RPMI7951 (cell line): ENCODE measurements at places on chromosomes 3 and 15. TPM values are rescaled to one million over a fixed set of nuclear protein-coding genes. Genes with fewer than 3 reads are reported as not detected.

DNA sequence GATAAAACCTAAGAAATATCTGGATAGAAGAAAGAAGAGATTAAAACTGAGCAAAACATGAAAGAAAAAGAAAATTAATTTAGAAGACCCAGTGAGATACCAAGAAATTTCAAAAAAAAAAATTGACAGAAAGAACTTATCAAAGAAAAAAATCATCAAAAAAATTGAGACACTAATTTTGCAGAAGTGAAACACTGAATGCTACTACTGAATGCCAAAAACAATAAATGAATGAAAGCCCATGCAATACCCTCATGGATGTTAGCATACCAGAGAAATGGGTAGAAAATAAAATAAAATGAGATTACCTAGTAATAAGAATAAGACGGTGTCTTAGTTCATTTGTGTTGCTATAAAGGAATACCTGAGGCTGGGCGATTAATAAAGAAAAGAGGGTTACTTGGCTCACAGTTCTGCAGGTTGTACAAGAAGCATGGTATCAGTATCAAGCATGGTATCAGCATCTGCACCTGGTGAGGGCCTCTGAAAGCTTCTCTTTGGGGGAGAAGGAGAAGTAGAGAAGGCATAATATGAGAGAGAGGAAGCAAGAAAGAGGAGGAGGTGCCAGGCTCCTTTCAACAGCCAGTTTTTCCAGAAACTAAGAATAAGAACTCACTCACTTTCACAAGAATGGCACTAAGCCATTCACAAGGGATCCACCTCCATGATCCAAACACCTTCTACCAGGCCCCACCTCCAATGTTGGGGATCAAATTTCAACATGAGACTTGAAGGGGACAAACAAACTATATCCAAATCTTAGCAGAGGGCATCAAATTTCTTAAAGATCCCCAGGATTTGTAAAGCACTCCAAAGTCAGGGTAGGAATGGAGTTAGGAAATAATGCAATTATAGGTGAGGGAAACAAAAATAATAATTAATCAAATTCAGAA, 73.2 kb downstream of the BTLA start:
- DNase-seq = no peak

The STRIT1 gene
- not detected in 2 replicates for total RNA-seq

DNA sequence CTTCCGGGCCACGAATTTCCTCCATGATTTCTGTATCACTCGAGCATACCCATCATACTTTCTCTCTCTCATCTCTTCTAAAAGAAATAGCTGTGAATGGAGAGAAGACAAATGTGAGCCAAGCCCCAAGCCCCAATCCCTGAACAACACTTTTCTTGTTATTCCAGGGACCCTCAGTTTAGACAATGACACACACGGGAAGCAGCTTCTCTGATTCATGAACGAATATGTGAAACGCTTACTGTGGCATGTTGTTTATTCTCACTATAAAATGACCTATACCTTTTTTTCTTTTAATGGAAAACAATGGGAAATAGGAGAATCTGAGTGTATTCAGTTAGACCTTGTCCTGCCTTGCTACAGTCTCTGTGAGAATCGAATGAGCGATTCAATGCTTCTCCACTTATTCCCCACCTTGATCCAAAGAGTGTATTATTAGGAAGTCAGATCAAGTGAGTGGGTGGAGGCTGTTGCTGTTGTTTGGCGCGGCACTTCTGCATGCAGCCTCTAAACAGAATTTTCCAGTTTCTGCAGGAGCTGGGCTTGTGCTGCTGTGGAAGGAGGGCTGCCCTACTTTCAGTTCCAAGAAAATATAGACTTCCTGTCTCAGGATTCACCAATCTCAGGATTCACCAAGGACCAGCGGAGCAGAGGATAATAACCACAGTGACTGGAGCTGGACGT, 32.4 kb upstream of the LDHAL6B start:
- DNase-seq = no peak

DNA sequence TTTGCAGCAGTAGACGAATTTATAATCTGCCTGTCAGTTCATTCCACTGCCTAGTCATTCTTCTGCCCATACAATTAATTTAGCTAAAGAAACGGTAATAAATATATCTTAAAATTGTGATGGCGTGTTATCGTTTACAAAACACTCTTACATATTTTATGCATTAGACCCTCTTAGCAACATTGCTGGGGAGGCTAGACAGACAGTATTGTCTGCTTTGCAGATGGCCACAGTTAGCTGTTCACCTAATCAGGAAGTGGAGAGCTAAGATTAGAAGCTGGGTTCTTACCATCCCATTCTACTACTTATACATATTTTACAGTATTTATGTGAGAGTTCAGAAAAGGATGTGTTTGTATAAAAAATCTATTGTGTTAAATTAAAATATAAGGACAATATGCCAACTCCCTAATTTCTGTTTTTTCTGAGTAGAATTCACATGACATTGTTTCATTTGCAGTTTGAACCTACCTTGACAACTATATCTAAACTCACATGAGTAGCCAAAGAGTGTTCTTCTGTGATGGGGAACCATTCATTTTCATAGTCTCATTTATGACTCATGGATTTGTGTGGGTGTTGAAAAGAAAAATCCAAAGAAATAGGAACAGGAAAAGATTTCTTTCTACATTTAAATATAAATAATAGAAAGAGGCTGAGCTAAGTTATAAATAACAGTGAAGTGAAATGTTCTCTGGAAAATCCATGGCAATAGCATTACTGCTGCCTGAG, 41.7 kb upstream of the C3orf80 start:
- no peak for DNase-seq

The AHSG gene
- not detected in 2 replicates for total RNA-seq

The PLD1 gene
- total RNA-seq = 9.7 and 10.9 TPM in 2 replicates

DNA sequence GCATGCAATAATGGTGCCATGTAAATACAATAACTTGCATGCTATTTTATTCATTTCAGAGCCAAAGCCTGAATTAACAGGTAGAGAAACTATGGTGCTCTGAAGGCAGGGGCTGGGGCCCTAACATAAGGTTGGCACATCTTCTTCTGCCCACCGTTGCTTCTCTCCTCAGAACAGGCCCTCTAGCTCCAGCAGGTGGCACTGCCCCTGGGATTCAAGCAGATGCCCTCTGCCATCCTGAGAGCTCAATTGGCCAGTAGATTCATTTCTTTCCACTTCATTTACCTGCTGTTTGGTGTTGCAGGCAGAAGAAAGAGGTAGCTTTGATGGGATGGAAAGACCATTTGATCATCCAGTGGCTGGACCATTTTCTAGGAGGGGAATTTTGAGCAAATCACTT, 130.5 kb downstream of the FOXB1 start:
- DNase-seq = no peak

The DISP2 gene
- total RNA-seq = 0.24 and 0.59 TPM in 2 replicates

The IMP3 gene
- 127 and 153 TPM in 2 replicates for total RNA-seq

DNA sequence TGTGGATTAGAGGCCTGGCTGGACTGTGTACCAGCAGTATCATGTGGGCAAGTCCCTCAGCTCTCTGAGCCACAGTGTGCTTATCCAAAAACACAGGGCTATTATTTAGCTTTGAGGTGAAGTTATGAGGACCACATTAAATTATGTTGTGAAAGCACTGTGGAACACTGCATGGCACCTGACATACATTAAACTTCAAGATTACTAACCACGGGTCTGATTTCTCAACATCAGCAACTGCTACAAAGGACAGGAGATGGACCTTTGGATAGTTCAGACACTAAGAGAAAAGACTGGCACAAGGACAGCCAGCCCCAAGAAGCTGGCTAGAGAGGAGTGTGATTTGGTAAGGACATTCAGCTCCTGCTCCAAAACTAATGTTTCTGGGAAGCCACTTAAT, 21.3 kb downstream of the CLK3 start:
- DNase-seq = no peak

GRCh38 chr3:5791558-5791957, 604.1 kb downstream of the EDEM1 start:
- peak; percentile 10 for DNase-seq

DNA sequence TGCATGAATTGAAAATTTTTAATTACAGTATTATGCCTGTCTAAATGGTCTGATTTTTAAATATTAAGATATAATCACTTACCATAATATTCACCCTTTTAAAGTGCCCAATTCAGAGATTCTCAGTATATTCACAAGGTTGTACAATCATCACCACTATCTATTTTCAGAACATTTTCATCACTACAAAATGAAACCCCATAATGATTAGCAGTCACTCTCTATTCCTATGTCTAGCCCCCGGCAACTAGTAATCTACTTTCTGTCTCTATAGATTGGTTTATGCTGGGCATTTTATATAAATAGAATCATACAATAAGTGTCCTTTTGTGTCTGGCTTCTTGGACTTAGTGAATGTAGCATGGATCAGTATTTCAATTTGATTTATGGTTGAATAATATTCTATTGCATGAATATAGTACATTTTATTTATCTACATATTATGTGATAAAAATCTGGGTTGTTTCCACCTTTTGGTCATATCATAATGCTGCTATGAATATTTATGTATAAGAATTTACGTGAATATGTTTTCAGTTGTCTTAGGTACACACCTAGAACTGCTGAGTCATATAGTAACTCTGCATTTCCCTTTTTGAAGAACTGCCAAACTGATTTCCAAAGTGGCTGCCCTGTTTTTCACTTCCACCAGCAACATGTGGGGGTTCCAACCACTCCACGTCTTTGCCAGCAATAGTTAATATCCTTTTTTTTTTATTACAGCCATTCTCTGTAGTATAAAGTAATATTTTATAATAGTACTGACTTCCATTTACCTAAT, 485.7 kb upstream of the ZNF385D start:
- DNase-seq = peak; percentile 34

DNA sequence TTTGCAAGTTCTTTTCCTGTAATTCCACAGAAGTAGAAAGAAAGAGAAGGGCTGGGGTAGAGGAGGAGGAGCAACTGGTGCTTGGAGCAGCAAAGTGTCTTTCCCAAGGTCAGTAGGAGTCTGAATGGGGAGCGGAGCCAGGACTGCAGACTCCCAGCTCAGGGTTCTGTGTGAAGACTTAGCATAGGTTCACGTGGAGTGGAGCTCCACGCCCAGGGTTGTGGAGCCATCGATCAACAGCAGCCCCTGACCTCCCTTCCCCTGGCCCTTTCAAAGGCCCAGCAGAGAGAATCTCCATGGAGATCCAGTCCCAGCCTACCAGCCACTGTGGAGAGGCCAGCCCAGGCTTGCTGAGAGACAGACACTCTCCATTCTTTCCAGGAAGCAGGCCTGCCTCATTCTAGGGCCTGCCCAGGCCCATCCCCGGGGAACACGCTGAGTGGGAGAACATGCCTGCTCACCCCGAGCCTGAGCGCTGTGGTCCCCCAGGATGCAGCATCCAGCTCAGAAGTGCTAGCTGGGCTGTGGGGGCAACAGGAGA, 62.1 kb downstream of the CORO2B start:
- DNase-seq = no peak

The C3orf85 gene
- total RNA-seq = not detected in 2 replicates

DNA sequence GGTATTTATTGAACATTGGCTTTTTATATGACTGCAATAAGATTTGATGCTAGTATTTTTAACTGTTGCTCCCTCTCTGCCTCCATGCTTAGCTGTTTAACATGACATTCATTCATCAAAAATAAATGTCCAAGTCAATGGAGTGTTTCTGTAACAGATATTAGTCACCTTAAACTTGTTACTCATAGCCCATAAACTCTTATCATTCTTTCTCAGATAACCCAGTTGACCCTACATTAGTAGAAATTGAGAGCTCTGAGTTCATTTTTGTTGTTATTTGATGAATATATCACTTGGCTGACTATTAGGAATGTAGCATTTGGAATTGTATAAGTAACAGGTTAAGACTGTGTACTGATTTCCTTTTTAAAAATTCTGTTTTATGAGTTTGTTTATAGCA, 201.1 kb downstream of the UBE2E2 start:
- DNase-seq = no peak

The TNFAIP8L3 gene
- total RNA-seq = 0.29 and 0.48 TPM in 2 replicates

GRCh38 chr15:33580526-33580925, 269.8 kb downstream of the RYR3 start:
- peak; percentile 95 for DNase-seq

The SLC24A5 gene
- total RNA-seq = 0.29 TPM in 1 of 2 replicates, not detected in the other

DNA sequence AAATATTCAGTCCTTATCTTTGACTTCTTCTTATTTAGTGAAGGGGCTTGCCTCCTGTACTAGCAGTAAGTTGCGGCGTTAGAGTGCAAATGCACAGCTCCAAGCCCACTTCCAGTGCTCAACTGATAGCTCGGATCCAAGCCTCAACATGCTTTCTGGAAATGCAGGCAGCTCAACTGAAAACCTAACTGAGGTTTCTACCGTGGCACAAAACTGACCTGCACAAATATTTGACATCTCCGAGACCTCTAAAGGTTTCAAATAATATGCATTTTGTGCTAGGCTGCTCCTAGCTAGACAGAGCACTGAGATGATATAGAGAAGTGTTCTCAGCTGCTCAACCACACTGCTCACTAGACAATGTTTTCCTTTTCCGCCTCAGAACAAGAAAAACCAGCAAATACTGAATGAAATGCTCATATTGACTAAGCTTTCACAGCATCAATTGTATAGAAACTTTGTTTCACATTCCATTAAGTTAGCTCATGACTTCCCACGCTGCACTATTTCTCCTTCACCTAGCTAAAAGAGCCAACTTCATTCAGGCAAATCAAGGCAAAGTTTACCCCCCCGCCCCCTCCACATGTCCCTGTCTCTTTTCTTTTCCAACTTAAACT, 822 bp downstream of the ZNF385D start:
- no peak for DNase-seq

The IQCH gene
- total RNA-seq = 7.0 and 11.5 TPM in 2 replicates

DNA sequence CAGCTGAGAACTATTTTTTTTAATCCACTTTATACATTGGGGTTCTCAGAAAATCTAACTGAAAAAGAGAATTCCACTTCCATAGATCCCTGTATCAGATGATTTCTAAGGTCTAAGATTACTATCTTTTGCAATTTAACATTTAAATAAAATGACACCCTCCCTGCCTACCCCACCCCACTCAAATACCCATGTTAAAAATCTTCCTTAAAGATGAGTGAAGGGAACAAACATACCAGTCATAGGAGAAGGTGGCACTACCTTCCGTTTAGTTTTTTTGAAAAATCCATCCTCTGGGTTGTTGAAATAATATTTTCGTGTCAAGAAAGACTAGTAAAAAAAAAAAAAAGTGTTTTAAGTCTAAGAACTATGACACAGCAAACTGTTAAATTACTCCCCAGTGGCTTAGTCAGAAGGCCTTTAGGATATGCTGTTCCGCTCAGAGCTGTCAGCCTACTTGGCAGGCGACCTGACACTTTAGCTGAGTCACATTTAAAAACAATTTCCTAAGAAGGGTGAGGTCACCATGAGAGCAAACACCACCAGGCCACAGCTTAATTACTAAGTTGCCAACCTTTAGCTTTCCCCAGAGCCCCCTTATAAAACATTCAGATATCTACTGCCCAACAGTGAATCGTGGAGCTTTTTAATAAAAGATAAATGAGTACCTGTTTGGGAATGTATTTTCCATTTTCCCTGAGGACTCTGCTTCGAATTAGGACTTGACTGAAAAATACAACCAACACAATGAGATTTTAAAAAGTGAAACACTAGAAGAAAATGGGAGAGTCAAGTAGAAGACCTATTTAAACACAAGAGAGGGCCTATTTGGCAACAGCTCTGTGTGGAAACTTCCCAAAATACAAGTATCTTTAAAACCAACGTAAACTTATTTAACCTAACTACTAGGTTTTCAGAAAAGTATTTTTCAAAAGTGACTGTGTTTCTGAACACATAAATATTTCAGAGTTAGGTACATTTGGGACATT, 9.6 kb downstream of the EMC3 start:
- peak; percentile 96 for DNase-seq
